ENCODE measurements at places on chromosomes 1 and 21.

DNA sequence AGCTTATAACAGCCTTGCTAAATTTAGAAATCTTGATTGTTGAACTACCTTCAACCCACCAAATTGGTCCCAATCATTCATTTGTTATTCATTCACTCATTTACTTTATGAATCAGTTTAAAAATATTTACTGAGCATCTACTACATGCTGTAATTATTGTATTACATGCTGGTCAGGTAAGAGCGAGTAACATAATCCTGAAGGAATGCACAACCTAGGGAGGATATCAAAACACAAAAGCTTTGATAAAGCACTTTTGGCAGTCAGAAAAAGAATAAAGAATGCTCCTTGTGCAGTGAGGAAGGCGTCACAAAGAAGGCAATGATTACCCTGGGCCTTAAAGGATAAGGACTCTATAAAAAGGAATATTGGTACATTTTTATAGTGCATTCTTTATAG lies 518.9 kb upstream of the NR5A2 start:
- no peak for DNase-seq

DNA sequence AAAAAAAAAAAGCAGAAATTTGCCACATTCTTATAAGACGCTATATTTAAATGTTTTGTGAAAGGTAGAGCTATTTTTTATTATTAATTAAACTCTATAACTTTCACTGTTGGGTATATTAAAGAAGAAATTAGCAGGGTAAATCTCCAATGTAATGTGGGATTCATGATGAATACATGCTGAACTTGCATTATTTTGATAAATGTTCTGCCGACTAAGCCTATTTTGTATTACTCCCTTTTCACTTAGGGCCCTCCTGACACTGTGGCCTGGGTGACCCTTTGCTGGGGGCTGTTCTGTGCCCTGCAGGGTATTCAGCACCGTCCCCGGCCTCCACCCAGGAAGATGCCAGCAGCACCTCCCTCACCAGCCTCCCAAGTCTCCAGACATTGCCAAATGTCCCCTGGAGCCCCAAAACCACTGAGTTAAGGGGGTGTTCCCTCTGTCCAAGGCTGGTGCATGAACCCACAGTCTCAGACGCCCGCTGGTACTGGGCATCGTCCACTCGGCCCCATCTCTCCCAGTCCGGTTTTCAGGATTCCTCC lies 22.5 kb downstream of the RSPH1 start:
- DNase-seq = no peak

- DNase-seq = no peak
These were observed 26.6 kb downstream of the DIPK1A start for GRCh38 chr1:92934395-92935378.

- no peak for DNase-seq
These were observed 23.6 kb upstream of the WASF2 start for GRCh38 chr1:27513528-27513927.

- peak; percentile 54 for DNase-seq
These were observed 5.6 kb upstream of the S100A7 start for GRCh38 chr1:153465811-153466636.

DNA sequence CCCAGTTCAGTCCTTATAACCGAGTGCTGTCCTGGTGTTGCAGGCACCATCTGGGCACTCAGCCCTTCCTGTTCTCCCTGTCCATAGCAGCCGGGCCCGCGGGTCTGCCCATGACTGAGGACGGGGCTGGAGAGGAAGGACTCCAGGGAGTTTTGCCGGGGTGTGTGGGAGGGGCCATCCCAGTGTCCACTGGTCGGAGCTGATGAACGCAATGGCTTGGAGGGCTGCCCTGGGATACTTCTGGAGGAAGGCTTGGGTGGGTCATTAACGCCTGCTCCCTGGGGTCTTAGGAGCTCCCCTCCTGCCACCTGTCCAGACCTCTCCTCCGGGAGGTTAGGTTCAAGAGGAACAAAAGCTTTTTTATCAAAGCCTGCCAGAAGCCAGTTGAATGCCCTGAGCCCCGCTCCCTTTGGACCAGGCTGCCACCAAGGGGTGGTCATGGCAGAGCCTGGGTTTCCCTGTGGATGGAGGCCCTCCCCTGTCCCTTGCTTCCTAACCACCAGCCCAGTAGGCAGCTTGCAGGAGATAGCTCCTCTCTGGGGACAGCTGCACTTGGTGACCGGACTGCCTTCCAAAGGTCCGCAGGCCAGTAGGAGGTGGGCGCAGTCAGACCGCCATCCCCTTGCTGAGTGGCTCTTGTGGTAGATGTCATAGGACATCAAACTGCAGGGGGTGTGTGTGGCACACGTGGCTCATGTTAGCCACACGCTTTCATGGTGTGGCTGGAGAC lies 61.3 kb downstream of the TRIM11 start:
- DNase-seq = no peak

GRCh38 chr1:8797216-8797615 lies 20.2 kb downstream of the RERE start:
- no peak for DNase-seq

DNA sequence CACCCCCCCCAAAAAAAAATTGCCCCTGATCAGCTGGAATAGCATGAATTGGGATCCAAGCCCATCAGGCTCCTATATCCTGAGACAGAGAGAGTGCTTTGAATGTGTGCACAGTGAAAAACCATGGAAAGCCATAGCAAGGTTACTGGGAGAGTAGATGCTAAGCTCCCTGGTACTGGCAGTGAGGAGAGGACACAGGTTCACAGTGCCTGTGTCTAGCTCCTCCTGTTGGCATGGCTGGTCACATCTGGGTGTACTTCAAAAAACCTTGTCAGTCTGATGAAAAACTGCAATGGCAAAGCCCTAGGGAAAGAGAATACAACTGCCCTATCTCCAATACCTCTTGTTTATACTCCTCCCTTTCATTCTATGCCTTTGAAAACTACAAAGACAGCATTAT lies 12.9 kb downstream of the COPA start:
- DNase-seq = no peak

GRCh38 chr1:171210355-171210754 lies 25.3 kb downstream of the FMO2 start:
- no peak for DNase-seq

- peak; percentile 59 for DNase-seq
These were observed 30.8 kb upstream of the RPTN start for GRCh38 chr1:152189657-152190442.

- DNase-seq = no peak
These were observed 6.5 kb upstream of the MAB21L3 start for GRCh38 chr1:116104667-116105066.

GRCh38 chr1:172450524-172450885 lies 6.6 kb upstream of the PIGC start:
- no peak for DNase-seq

- DNase-seq = no peak
These were observed 5.0 kb downstream of the MLLT11 start for GRCh38 chr1:151065089-151065645.

GRCh38 chr1:113380075-113380474 lies 10.2 kb upstream of the MAGI3 start:
- no peak for DNase-seq

DNA sequence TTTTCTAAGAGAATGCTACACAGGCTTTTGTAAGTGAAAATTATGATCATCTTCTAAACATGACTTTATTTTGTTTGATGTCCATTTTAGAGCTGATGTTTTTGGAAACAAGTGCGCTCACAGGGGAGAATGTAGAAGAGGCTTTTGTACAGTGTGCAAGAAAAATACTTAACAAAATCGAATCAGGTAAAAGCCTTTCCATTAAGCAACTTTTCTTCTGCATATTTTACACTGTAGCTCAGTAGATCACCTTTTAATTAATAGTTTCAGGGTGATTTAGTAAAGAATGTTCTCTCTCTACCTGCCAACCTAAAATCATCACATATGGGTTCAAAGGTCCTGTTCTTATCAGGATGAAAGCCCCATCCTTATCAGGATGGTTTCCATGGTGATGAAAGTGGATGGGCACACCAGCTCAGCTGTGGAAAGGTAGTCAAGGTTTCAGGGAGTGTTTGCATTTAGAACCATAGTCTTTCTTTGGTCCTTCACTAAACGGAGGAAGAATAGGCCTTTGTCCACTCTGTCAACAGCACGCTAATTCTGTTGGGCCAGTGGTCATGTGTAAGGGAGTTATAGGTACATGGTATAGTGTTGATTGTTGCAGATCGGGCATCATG lies 28.1 kb downstream of the RAB4A start:
- no peak for DNase-seq

DNA sequence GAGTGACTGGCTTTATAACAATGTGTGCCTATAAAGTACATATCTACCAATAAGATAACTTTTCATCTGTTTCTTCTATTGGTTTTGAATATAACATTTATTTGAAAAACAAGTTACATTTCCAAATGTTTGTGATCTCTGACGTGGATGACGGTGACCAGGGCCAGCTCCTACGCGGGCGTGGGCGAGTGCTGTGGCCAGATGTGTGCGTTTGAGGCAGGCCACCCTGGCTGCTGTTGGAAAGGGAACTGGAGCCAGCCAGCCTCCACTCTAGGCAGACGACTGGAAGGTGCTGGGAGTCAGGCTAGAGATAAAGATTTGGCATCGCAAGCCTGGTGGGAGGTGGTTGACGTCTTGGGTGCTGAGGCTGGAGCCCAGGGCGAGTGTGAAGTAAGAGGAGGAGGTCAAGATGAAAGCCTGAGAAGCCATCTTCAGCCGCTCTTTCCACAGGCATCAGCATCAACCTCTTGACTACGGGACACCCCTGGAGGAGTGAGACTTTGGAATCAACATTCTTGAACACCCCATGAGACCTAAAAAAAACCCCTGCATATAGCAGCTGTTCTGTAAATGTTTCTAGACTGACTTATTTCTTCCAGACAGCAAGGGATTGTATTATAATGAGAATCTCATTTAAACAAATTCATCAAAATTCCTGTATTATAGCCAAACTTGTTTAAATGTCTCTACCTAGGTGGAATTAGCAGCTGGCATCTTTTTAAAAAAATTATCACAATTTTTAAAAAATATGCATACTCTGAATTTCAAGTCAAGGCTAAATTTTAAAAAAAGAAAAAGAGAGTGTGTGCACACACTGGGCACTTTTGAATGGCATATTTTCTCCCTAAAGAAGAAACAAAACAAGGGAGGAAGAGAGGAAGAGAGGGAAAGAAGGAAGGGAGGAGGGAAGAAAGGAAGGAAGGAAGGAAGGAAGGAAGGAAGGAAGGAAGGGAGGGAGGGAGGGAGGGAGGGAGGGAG lies 112.5 kb upstream of the SLC44A3 start:
- DNase-seq = no peak

DNA sequence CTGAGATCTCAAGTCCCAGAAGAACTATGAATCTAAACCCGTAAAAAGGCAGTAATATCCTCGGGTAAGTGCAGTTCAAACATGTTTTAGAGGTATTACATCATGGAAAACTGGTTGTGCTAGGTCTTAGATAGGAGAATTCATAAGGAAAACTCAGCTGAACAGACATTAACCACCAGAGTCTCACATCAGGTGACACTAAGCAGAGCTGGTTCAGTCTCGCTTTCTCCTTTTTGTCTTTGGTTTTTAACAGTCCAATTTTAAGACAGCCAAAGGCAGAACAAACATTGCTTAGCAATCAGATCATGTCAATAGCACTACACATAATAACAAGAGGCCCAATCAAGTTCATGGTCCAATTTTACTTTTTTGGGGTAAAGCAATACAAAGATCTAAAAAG lies 63.1 kb upstream of the MUTYH start:
- no peak for DNase-seq

DNA sequence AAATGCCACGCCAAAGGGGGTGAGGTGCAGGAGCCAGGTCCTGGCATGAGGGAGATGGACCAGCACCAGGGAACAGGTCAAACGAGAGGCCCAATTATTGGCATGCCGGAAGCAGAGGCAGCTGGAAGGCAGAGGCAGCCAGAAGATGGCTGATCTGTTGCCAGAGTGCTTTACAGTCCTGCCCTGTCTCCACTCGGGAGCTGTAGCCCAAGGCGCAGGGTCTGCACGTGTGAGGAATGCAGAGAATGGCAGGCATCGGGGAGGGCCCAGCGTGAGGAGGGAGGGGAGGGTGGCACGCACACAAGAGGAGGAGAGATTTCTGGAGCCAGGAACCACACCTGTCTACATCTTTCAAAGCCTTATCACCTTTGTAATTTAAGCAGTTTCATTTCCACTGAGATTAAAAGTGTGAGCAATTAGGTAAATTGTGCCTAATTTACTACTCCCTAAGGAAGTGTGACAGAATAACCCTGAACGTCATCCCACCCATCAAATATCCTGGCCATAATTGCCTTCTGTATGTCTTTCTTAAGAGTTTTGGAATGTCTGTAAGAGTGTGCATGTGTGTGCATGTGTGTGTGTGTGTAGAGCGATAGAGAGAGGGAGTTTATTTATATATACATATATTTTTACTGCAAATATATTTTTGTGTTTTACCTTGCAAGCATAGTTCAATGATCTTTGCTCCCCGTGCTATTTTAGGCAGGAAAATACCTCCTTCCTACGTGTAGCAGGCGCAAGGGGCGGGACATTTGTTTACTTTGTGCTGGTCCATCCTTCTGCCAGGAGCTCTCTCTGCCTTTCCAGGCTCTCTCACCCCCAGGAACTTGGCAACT lies 125.5 kb upstream of the SERBP1 start:
- DNase-seq = no peak

DNA sequence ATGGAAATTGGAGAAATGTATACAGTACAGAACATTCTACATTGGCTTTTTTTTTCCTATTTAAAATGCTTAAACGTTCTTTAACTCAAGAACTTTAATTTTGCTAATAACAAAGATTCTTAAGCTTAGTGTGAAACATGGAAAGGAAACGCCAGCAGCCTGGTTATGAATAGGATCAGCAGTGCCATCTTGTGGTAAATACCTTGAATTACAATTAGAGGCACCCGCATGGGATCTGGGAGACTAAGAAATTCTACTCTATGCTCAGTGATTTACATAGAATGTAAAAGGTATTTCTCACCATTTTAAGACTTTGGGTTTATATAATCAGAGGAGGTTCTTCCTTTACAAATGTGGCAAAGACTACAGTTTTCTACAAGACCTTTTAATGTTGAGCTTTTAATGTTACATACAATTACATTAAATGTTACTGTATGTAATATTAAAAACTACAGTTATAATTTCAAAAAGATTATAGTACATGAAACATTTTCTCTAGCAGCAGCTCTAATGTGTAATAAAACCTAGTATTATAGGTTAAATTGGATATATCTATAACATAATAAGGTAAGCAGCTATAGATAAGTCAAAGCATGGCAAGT lies 32.1 kb upstream of the APOBEC4 start:
- DNase-seq = peak; percentile 18

GRCh38 chr21:38793926-38794713 lies 11.6 kb upstream of the ETS2 start:
- no peak for DNase-seq

- no peak for DNase-seq
These were observed 42.7 kb downstream of the HSD3B1 start for GRCh38 chr1:119549719-119550132.

- DNase-seq = no peak
These were observed 4.9 kb downstream of the SMYD2 start for GRCh38 chr1:214285610-214286440.
